ENCODE measurements at places on chromosomes 5 and 9. TPM values are rescaled to one million over a fixed set of nuclear protein-coding genes. Genes with fewer than 3 reads are reported as not detected.

DNA sequence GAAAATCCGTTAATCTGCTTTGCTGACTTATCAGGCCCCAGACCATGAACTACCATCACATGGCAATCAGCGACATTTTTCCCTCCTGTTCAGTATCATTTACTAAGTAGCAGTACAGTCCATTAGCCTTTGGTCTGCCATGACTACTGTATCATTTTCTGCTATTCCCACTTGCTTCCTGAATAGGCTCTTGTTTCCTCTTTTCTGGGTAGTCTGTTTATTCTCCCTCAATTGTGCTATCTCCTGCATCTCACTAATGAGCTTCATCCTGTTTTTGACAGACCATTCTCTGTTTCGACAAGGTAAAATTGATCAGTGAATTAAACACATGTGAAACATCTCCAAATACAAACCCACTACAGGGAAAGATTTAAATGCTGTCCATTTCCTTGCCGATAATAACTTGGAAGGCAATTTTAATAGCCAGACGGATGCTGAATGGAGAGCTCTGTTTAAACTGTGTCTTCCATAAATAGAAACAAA, 263.5 kb upstream of the ANKRD55 start:
- no peak overlapping the region for H3K4me3 ChIP-seq
- no peak overlapping the region for H3K27ac ChIP-seq
- no peaks in the 10 kb centered on the region for H3K27me3 ChIP-seq
- peaks cover 6% of the 10 kb centered on the region for H3K4me1 ChIP-seq
- DNase-seq, result no peak
- H3K36me3 ChIP-seq, result no peaks in the 10 kb centered on the region

GRCh38 chr9:18051638-18052037, 422.3 kb upstream of the ADAMTSL1 start:
- H3K4me1 ChIP-seq, result no peaks in the 10 kb centered on the region
- H3K4me3 ChIP-seq, result no peak overlapping the region
- H3K27ac ChIP-seq, result no peak overlapping the region
- no peaks in the 10 kb centered on the region for H3K27me3 ChIP-seq

- peaks cover 5% of the 10 kb centered on the region for H3K4me1 ChIP-seq
- H3K27ac ChIP-seq, result no peak overlapping the region
- H3K36me3 ChIP-seq, result no peaks in the 10 kb centered on the region
- no peak overlapping the region for H3K4me3 ChIP-seq
- H3K27me3 ChIP-seq, result no peaks in the 10 kb centered on the region
These were observed 584.7 kb downstream of the EBF1 start for GRCh38 chr5:158514986-158515359.

- H3K36me3 ChIP-seq, result no peaks in the 10 kb centered on the region
- no peak overlapping the region for H3K4me3 ChIP-seq
- H3K27ac ChIP-seq, result no peak overlapping the region
- DNase-seq, result no peak
- H3K27me3 ChIP-seq, result no peaks in the 10 kb centered on the region
These were observed 25.3 kb downstream of the UBAP1 start for GRCh38 chr9:34203992-34204635.

DNA sequence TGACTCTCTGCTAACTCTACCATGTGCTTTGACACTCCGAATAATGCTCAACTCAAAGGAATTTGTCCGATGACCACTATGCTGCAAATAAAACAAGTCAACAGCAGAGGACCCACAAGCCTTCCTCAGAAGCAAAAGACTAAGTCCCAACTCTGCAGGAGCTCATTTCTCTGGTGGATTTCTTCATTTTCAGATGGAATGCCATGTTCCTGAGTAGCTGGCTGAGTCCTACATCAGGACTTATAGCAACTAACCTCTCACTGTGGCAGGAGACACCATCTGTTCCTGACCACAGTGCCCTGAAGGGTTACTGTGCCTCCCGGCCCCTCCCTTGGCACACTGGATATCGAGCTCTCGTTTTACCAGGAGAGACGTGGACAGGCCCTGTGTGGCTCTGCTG, 20.8 kb downstream of the LHFPL2 start:
- no peaks in the 10 kb centered on the region for H3K27me3 ChIP-seq
- no peak overlapping the region for H3K4me3 ChIP-seq
- no peak overlapping the region for H3K27ac ChIP-seq
- H3K36me3 ChIP-seq, result no peaks in the 10 kb centered on the region

DNA sequence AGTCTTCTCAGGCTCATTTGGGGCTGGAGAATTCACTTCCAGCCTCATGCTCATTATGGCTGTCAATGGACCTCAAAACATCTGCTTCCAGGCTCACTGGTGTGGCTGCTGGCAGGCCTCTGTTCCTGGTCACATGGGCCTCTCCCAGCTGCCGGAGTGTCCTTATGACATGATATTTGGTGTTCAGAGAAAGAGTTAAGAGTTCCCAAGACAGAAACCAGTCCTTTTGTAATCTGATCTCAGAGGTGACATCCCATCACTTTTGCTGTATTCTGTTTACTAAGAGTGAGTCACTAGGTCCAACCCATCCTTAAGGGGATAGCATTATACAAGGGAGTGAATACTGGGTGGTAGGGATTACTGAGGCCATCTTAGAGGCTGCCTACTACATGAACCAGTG, 104.6 kb downstream of the CACNA1B start:
- H3K4me3 ChIP-seq, result no peak overlapping the region
- DNase-seq, result no peak
- H3K36me3 ChIP-seq, result no peaks in the 10 kb centered on the region
- H3K4me1 ChIP-seq, result no peaks in the 10 kb centered on the region
- H3K27ac ChIP-seq, result no peak overlapping the region

DNA sequence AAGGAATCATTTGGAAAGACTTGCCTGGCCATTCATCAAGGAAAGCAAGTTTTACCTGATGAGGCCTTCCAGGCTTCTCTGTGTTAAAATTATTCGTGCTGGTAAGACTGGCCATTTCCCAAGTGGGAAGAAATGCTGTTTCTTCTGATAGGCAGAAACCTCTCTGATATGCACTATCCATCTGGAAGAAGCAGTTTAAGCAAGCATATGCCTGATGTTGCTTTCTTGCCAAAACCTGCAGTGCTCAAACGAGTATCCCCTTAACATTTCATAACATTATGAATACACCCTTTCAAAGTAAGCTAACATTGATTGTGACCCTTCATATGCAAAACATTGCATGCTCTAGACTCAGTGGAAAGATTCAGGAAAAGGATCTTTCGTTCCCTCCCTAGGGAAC, 36.0 kb upstream of the PRLR start:
- H3K4me1 ChIP-seq, result no peaks in the 10 kb centered on the region
- DNase-seq, result no peak
- no peak overlapping the region for H3K4me3 ChIP-seq
- H3K27me3 ChIP-seq, result peaks cover under 1% of the 10 kb centered on the region

GRCh38 chr9:89313842-89314241, 2.8 kb downstream of the CKS2 start:
- H3K36me3 ChIP-seq, result no peaks in the 10 kb centered on the region
- peaks cover 28% of the 10 kb centered on the region for H3K4me1 ChIP-seq
- no peak overlapping the region for H3K4me3 ChIP-seq
- H3K27me3 ChIP-seq, result no peaks in the 10 kb centered on the region

GRCh38 chr5:139386050-139386438, 2.9 kb upstream of the SLC23A1 start:
- no peak overlapping the region for H3K4me3 ChIP-seq
- peak overlapping the region; percentile 80 for H3K27ac ChIP-seq
- H3K4me1 ChIP-seq, result peaks cover 55% of the 10 kb centered on the region
- no peaks in the 10 kb centered on the region for H3K27me3 ChIP-seq

DNA sequence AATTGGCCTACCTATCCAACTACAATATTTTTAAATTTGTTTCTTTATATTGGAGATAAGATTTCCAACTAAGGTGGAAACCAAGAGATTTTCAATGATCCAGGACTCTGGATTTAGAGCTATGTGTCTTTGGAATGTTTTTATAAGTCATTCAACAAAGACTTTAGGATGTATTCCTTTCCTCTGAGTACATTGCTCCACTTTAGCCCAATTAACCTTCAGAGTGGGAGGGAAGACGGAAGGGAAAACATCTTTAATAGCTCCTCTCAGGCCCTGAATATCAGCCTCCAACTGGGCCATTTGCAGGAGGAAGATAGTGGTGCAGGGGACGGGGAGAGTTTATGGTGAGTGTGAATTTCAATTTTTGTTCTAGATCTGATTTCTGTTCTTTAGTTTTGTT, 239.2 kb downstream of the PIK3R1 start:
- no peak overlapping the region for H3K27ac ChIP-seq
- DNase-seq, result no peak
- no peak overlapping the region for H3K4me3 ChIP-seq
- H3K27me3 ChIP-seq, result no peaks in the 10 kb centered on the region
- H3K36me3 ChIP-seq, result no peaks in the 10 kb centered on the region

DNA sequence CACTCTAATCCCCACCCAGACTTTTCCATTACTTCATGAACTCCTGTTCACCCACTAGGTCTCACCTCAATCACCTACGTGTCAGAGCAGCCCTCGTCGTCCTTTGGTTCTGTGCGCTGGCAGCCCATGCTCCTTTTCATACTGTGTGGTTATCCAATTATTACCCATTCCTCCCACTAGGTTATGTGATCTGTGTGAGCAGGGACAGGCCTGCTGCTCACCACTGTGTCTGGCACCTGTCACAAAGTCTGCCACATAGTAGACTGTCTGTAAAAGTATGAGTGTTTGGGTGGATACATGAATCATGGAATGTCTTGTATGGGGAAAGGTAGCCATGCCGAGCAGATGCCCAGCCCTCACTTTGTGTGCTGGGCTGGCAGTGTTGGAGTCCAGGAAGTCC, 12.1 kb upstream of the SMAD5 start:
- H3K27ac ChIP-seq, result no peak overlapping the region
- H3K4me1 ChIP-seq, result no peaks in the 10 kb centered on the region
- no peaks in the 10 kb centered on the region for H3K36me3 ChIP-seq
- no peak for DNase-seq
- H3K4me3 ChIP-seq, result no peak overlapping the region

- no peak overlapping the region for H3K4me3 ChIP-seq
- no peak for DNase-seq
- no peaks in the 10 kb centered on the region for H3K4me1 ChIP-seq
- H3K36me3 ChIP-seq, result no peaks in the 10 kb centered on the region
- no peaks in the 10 kb centered on the region for H3K27me3 ChIP-seq
These were observed 55.6 kb downstream of the S1PR3 start for GRCh38 chr9:89046832-89047231.

GRCh38 chr5:78279194-78279593, 15.3 kb downstream of the AP3B1 start:
- H3K4me1 ChIP-seq, result no peaks in the 10 kb centered on the region
- no peak overlapping the region for H3K27ac ChIP-seq
- no peak for DNase-seq

DNA sequence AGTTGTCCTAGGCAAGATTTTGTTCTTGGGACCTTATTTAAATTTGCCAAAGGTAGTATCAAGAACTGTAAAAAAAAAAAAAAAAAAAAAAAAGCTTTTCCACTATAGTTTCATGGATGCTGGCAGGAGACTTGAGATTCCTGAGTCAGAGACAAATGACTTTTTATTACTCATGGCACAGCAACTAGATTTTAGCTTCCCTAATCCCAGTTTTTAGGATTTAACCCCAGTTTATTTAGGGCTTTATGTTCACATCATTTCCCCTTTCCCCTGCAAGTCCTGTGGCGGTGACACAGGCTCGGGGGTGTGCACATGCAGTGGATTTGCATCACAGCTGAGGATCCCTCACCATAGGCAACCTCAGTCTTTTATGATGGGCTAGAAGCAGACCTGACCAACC, 144.9 kb downstream of the GOLPH3 start:
- no peak overlapping the region for H3K4me3 ChIP-seq
- H3K27ac ChIP-seq, result no peak overlapping the region
- no peak for DNase-seq
- H3K36me3 ChIP-seq, result no peaks in the 10 kb centered on the region

DNA sequence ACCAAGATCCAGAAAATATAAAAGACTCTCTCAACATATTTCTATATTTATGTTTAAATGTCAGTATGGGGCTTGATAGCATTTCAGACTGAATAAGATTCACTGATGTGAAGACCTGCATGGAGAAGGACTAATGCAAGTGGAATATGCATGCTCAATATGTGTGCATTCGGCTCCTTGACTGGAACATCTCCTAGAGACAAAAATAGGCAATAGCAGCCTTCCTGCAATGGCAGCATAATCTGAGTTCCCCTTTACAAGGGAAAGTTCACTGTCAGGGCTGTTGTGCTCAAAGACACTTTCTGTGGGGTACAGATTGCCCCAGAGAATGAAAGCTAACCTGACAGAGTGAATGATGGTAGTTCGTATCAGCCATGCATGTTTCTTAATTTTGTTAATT, 42.4 kb downstream of the STARD4 start:
- no peaks in the 10 kb centered on the region for H3K36me3 ChIP-seq
- H3K4me3 ChIP-seq, result no peak overlapping the region
- H3K27me3 ChIP-seq, result no peaks in the 10 kb centered on the region
- no peak for DNase-seq
- no peaks in the 10 kb centered on the region for H3K4me1 ChIP-seq
- no peak overlapping the region for H3K27ac ChIP-seq

DNA sequence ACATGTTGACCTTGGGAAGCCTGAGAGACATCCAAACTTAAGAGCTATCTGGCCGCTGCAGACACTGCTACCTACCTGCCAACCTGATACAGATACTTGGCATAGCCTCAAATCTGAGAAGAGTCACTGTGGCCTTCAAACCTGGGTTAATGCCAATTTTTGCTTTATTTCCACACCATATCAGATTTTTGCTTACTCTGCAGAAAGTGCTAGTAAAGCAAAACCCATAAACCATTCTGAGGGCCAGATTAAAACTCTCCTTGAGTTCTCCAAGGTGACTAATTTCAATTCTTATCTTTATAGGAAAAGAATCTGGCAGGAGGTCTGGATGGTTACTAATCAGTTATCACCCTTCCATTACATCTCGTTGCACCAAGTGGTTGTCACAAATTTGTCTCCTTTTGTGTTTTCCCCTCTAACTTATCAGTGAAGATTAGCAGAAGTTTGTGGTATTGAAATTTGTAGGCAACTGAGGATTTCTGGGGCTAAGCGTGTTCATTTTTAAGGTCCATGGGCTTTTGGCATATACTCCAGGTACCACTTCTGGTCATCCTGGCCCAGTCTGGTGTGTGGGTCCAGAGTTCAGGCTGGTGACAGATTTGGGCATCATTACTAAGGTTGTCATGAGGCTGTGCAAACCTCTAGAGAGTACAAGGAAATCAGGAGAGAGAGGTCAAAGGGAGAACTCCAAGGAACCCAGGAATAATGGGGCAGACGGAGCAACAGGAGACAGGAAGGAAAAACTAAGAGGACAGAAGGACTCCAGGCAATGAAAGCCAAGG, 177.9 kb downstream of the TSSK1B start:
- no peak for DNase-seq
- no peaks in the 10 kb centered on the region for H3K36me3 ChIP-seq
- no peak overlapping the region for H3K4me3 ChIP-seq
- H3K4me1 ChIP-seq, result no peaks in the 10 kb centered on the region

The LCN12 gene
- total RNA-seq, result 1.1 TPM

The CCL28 gene
- total RNA-seq, result 13.3 TPM

The BTNL8 gene
- total RNA-seq, result not detected

The HTR4 gene
- total RNA-seq, result not detected

The IL5 gene
- not detected for total RNA-seq

The SPACA9 gene
- total RNA-seq, result 1.2 TPM

The SLC34A3 gene
- total RNA-seq, result not detected

The ABCA1 gene
- total RNA-seq, result 4.4 TPM

The FGD3 gene
- total RNA-seq, result 349 TPM

Measured in T-cell (primary cell).